ENCODE measurements at places on chromosomes 3 and 15. TPM values are rescaled to one million over a fixed set of nuclear protein-coding genes. Genes with fewer than 3 reads are reported as not detected.

The COL6A5 gene
- not detected for total RNA-seq

The CXCR6 gene
- total RNA-seq: not detected

The NR2E3 gene
- total RNA-seq: not detected

The GP5 gene
- not detected for total RNA-seq

The PPP1R14D gene
- total RNA-seq: 99.2 TPM

The RLBP1 gene
- not detected for total RNA-seq

The SCG5 gene
- 17.2 TPM for total RNA-seq

The NFKBIZ gene
- total RNA-seq: 63.8 TPM

The COLQ gene
- 2.7 TPM for total RNA-seq

The APOD gene
- total RNA-seq: 41.3 TPM

Data from Peyer's patch (tissue), 4 donors.